ENCODE measurements at places on chromosomes 3 and 15.

- DNase-seq = no peak
Observed at GRCh38 chr15:90414408-90415028, 26.5 kb downstream of the IQGAP1 start.

- DNase-seq = no peak
Observed at GRCh38 chr3:43326891-43327581, 40.7 kb downstream of the SNRK start.

DNA sequence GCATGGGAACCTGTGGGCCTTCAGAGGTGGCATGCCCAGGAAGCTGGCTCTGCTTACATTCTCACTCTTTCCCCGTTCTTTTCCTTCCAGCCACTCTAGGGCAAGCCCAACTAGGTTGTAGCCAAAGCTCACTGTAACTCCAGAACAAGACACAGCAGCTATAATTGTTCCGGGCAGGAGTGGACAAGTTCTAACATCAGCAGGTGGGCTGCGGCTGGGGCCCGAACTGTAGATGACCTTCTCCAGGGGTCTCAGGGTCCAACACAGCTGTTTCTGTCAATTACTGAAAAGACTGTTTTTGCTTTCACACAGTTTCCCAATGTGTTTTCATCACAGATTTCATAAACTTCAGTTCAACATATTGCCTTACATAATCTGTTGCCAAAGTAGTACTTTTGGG is 11.5 kb downstream of the RASGRP1 start:
- DNase-seq = no peak

- peak; percentile 6 for DNase-seq
Observed at GRCh38 chr3:23203708-23204330, 692 bp downstream of the UBE2E2 start.

DNA sequence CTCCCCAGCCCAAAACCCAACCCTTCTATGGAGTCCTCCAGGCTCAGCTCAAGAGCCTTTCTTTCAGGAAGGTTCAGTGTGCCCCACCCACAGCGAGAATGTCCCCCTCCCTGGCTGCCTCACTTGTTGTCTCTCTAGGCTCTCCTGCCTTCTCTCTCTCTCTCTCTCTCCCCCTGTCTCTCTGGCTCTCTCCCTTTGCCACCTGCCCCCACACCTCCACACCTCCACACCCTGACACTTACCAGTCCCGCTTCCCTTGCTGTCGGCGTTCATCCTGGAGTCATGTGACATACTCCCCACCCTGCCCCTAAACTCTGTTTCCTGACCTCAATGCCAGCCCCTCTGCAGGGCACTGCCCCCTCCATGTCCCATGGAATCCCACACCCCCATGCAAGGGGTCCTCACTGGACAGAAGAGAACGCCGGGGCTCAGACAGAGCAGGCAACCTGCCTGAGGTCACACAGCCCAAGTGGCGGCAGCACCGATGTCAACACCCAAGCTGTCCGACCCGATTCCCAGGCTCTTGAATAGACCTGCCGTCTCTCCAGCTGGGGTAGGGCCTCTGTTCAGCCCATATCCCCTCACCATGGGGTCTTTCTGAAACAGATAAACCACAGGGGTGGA is 28.5 kb upstream of the SLC6A6 start:
- DNase-seq = no peak

DNA sequence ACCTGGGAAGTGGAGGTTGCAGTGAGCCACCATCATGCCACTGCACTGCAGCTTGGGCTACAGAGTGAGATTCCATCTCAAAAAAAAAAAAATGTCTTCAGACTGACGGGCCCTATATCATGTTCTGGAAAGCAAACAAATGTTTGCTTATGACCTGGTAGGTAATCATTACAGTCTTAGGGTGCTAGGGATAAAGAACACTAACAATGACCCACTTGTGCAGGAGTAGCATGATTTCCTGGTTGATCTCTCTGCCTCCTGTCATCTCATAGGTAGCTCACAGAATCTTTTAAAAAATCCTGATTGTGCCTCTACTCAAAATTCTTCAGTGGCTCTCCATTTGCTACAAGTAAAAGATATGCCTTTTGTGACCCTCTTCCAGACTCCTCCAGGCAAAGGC is 74.5 kb upstream of the TSPAN3 start:
- no peak for DNase-seq

GRCh38 chr3:127672429-127673190 is at the start of gene ABTB1:
ABTB1 (plus strand) TSS chr3:127672952; CDS start chr3:127673026, 74 bp downstream.
- peak; percentile 84 for DNase-seq

DNA sequence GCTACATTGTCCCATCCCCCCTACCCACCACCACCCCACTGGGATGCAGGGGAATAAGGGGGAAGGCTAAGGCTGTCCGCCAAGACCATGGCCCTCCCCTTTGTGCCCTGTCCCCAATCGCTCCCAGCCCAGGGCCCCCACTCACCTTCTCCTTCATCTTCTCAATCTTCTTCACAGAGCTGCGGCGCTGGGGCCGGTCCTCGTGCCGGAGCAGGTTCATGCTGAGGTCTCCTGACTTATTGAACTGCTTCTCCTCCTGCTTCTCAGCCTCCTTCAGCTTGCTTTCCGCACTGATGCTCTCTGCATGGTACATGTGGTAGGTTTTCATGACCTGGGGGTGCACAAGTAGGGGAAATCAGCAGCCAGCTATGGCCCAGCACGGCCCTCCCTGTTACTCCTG is 101.0 kb upstream of the RAD18 start:
- DNase-seq = no peak

- DNase-seq = no peak
Observed at GRCh38 chr3:135337192-135337591, 542.1 kb downstream of the EPHB1 start.

DNA sequence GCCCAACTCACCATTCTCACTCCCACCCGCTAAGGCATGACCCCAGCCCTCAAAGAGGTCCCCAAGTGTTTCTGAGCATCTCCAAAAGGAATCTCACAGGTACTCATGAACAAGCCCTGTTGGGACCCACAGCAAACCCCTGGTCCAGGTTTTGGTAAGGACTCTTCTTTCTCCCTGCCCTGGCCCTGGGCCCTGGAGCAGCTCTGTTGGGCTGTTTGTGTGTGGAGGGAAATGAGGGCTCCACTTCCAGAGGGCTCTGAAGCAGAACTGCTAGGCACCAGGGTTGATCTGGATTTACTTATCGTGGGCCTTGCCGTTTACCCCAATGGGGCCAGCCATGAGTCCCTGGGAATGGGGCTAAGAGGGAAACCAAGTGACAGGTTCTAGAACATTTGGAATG is 92.9 kb downstream of the TLE3 start:
- DNase-seq = no peak

- DNase-seq = peak; percentile 59
Observed at GRCh38 chr15:29090617-29091466, 178.8 kb downstream of the NSMCE3 start.

GRCh38 chr15:53807501-53807900 is 48.0 kb upstream of the WDR72 start:
- no peak for DNase-seq

DNA sequence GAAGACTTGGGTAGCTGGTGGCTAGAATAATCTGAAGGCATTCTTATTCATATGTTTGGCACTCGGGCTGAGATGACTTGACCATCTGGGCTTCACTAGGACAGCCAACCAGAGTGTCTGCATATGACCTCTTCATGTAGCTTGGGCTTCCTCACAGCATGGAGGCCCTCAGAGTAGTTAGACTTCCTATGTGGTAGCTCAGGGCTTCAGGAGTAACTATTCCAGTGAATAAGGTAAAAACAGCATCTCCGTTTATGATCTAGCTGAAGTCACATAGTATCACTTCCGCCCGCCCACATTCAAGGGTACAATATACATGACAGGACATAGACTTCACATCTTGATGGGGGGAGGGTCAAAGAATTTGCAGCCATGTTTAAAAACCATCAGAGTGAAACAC is 18.9 kb upstream of the CMTM8 start:
- no peak for DNase-seq

DNA sequence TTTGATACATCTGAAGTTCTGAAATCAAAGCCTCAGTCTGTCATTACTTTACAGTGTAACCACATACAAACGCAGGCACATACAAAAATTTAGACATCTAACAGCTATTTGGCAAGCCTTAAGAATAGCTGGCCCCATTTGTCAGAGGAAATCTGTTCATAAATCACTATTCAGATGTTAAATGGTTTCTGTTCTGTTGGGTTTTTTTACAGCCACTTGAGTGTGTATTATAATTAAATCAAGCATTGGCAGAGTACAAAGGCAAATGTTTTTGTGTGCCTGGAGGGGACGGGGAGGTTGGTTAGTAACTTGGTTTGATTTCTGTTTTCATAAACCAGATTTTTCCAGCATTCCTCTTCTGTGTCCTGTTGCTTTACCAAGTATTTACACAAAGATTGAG is 24.1 kb downstream of the PIGB start:
- DNase-seq = no peak

GRCh38 chr3:15769256-15769915 is 28.4 kb downstream of the ANKRD28 start:
- no peak for DNase-seq

DNA sequence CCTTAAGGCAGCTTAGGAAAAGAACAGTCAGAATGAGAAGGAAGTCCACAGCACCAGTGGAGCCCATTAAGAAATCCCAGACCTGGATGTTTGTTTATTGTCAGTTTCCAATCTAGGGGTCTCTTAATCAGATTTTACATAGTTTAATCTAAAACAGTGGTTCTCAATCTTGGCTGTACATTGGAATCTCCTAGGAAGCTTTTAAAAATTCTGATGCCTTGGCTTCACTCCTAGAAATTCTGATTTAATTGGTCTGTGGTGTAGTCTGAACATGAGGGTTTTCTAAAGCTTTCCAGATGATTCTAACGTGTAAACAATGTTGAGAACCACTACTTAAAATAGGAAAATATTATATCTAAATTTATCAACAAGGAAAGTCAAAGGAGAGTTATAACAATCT is 56.6 kb upstream of the SPRED1 start:
- DNase-seq = no peak

DNA sequence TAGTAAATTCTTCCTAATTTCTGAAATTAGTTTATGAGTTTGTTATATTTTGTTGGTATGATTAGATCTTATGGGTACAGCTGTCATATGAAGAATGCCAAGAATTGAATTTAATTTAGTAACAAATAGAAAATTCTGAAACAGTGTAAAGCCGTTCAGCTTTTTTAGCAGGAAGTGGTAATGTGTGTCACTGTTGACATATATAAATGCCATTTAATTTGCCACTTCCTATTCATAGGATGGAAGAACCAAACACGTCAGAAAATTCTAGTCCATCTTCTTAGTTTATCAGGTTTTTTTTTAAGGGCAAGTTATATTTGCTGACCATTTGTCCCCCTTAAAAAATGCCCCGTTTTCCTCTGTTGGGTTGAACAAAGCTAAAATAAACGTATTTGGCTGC is 43.0 kb downstream of the RAB8B start:
- no peak for DNase-seq

GRCh38 chr15:58880320-58880719 is 53.2 kb downstream of the SLTM start:
- DNase-seq = no peak

DNA sequence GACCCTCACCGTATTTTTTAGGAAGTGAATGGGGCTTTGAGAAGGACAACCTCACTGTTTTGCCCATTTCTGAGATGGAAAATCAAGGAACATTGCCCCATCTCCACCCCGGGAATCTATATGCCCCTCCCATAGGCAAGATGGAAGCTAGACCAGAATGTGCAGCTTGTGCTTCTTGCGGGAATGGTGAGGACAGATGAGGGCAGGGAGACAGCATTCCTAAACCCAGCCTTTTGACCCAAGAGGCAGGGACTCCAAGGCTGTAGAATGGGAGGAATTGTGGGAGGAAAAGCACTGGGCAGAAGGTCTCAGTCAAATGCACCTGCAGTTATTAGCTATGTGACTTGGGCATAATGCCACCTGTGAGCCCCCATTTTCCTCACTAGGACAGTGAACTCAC is 66.9 kb downstream of the SMAD3 start:
- no peak for DNase-seq

GRCh38 chr3:9619180-9619579 is 30.1 kb upstream of the MTMR14 start:
- DNase-seq = no peak

DNA sequence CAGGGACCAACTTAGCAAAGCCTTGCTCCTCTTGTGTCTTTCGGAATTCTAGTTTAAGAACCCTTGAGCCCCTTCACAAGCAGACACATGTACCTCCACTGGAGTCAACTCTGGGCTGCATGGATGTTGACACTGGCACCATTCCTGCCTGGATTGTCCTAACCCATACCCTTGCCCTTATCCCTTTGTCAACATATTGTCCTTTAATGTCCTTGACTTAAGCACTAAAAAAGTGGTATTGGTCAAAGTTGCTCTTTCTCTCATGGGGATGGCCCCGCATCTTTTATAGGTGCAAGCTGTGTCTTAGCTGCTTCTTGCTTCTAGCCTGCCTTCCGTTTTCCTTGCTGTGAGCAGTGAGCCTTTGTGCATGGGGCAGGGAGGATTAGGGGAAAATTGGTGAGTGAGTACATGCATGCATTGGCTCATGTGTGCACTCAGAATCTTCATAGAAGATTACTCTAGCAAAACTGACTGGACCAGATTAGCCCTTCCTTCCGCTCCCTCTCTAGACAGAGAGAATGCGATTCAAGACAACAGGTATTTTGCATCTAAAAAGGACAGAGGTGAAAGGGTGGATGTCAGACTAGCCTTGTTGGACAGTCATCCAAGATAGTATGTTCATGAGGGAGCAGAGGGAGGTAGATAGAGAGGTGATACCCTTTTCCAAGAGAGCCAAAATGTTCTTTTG is 42.4 kb downstream of the TGFBR2 start:
- no peak for DNase-seq

DNA sequence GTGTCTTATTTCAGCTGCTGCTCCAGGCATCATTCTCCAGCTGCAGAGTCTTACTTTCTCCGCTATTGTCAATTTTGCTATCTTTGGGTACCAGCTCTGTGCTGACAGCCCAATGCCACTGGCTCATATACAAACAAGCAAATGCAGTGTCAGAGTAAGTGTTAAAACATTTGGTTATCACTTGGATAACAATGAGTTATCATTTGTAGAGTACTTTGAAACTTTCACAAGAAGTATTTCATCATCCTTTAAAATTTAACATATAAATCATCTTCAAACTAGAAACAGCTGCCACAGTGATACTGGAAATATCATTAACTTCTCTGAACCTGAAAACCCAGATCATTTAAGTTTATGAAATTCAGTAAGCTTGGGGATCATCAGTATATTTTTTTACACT is 13.8 kb downstream of the TSPAN3 start:
- DNase-seq = no peak
